NCI-H187 (cell line): ENCODE measurements at places on chromosomes 7 and 10.

DNA sequence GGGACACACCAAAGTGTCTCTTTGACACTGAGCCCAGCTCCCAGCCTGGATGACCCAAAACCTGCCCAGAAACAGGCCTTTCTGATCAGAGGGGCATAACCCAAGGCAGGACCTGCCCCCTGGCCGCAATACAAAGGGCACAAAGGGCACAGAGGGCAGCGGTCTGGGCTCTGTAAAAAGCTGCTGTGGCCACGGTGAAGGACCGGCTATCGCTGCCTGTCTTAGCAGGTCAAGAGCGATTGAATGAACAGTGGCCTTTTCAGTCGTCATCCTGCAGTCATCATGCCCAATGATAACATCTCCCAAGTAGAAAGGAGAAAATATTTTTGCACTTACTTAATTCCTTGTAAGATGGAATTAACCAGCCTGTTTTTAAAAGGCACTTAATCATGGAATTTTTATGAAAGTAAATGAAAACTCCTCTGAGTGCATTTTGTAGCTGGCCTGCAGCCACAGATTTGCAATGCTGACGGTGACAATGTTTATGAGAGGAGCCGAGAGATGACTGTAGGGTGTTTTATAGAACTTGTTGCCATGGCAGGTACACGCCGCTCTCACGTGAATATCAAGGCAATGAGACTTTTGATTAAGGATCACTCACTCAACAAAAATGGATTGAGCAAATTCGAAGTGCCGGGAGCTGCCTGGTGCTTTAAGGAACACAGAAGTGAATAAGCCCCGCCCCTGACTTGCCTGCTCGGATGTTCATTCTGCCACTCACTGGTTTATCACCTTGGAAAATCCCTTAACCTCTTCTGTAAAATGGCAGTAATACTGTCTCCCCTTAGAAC, 47.3 kb upstream of the BHLHA15 start:
- no peak for DNase-seq

GRCh38 chr10:4062751-4063150, 277.7 kb upstream of the KLF6 start:
- DNase-seq = no peak

DNA sequence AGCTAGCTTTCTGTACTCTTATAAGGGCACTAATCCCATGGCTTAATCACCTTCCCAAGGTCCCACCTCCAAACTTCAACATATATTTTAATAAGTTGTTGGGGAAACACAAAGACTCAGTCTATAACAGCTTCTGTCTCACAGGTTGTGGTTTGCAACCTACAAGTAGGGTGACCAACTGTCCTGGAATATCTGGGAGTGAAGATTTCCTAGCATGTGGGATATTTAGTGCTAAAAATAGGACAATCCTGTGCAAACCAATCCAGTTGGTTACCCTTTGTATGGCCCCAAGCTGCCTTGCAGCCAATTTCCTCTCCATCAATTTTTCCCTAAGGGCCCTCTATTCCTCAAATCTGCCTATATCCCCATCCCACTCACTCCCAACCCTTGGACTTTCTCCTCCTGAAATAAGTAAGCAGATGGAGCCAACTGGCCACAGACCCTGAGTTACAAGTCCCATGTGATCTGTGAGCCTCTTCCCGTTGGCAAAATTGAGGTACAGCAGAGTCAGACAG, 82.3 kb downstream of the FAM13C start:
- no peak for DNase-seq

DNA sequence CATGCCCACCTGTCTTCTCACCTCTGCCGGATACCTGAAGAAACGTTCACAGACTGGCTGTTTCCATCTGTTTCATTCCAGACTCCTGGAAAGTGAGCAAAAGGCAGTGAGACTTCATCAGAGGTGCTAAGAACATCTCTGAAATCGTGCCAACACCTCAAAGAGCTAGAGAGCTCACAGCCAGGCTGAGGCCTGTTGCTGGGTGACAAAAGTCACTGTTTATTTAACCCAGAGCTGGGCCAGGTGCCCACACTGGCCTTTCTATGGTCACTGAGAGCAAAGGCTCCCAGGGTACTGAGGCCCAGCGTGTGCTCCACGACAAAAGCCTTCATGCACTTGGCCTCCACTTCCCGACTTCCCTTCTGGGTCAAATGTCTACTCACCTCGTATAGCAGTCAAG, 3.7 kb upstream of the NANOS1 start:
- no peak for DNase-seq
